CD4-positive, alpha-beta T cell treated with Interleukin-17A for 1 hour (primary cell): ENCODE measurements at places on chromosomes 3 and 15.
A peak's percentile ranks its signal among the peaks of the same experiment; 100 is the strongest.

DNA sequence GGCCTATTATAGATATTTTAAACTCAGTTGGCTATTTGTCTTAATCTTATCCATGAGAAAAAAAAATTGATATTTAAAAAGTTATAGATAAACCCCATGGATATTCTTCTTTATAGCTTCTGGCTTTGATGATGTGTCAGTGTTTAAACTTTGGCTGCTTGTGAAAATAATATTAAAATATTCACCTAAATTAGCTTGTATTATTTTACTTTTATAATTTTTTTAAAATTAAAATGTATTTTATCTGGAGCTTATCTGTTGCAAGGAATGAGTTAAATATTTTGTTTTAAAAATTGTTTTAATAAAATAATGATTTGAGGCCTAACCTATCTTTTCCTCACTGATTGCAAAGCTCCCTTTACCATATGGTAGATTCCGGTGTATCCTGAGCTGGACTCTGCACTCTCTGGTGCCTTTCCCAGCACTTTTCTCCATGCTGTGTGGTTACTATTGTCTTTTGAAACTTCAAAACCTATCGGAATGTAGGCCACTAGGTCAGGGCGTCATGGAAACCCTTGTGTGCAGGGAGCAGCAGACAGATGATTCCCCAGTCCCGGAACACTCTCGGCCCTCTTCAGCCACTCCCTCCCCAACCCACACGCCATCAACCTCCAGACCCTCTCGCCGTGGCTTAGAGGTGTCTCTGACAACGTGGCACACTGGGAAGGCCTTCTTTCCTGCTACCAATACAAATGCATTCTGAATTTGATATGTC, 252.3 kb upstream of the ATP10A start:
- DNase-seq = no peak

DNA sequence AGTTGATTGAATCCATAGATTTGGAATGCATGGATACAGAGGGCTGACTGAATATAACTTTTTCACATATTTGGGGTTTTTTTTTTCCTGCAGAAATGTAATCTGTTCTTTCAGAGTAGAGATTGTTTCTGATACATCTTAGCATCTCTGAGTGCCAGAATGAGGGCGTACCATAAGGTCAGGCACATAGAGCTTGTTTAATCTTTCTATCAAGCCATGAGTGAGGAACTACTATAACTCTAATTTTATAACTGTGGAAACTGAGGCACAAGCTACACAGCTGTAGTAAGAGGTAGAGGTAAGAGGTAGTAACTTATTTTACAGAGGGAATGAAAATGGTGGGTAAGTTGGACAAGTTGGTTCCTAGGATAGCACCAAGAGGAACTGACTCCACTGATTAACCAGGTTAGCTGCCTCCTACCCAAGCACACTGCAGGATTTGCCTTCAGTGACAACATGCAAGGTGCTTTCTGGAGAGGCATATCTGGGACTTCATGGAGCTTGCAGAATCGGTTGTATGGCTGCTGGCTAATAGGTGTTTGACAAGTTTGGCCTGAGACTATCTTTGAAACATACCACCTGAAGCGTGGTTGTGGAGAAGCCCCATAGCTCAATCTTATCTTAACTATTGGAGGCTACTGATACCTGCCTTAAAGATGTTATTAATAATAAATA, 23.5 kb upstream of the HACD2 start:
- DNase-seq = no peak

DNA sequence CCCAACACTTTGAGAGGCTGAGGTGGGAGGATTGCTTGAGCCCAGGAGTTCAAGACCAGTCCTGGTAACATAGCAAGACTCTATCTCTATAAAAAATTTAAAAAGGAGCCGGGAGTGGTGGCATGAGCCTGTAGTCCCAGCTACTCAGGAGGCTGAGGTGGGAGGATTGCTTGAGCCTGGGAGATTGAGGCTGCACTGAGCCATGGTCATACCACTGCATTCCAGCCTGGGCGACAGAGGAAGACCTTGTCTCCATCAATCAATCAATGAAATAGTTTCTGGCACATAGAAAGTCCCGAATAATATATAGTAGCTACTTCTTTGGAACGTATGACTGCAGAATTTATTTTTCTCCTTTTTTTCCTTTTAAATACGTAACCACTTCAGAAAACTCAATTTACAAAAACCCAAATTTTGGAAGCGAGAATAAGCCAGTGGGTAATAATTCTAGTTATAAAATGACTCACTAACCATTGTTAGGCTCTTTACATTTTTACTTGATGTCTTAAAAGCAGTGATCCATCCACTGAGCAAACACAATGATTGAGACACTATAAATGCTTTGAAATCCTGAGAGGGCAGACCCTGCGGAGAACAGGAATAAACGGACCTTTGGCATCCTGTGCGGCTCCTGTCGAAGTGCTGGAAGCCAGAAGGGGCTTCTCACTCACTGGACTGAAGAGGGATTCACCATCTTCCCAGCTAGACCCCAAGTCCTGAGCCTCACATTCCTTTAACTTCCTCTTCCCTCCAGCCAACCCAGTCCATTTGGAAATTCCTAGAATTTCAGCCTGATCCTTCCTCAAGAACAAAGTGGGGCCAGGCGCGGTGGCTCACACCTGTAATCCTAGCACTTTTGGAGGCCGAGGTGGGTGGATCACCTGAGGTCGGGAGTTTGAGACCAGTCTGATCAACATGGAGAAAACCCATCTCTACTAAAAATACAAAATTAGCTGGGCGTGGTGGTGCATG, 68.4 kb upstream of the MFGE8 start:
- DNase-seq = no peak

DNA sequence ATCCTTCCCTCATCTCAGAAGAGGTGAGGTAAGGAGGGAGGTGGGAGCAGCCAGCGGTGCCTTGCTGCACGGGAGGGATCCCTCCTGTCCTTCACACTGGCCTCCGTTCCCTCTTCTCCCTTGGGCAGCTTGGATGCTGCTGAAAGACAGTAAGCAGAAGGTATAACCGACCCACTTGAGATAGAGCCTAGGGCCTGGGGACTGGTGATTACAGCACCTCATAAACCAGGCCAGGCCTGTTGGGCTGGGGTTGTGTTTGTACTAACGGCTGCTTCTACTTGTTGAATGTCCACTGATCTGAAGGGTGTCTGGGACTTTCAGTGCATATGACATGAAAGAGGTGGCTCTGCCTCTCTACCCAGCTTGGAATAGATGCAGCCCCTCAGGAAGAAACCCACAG, 25.0 kb downstream of the SEMA6D start:
- no peak for DNase-seq

DNA sequence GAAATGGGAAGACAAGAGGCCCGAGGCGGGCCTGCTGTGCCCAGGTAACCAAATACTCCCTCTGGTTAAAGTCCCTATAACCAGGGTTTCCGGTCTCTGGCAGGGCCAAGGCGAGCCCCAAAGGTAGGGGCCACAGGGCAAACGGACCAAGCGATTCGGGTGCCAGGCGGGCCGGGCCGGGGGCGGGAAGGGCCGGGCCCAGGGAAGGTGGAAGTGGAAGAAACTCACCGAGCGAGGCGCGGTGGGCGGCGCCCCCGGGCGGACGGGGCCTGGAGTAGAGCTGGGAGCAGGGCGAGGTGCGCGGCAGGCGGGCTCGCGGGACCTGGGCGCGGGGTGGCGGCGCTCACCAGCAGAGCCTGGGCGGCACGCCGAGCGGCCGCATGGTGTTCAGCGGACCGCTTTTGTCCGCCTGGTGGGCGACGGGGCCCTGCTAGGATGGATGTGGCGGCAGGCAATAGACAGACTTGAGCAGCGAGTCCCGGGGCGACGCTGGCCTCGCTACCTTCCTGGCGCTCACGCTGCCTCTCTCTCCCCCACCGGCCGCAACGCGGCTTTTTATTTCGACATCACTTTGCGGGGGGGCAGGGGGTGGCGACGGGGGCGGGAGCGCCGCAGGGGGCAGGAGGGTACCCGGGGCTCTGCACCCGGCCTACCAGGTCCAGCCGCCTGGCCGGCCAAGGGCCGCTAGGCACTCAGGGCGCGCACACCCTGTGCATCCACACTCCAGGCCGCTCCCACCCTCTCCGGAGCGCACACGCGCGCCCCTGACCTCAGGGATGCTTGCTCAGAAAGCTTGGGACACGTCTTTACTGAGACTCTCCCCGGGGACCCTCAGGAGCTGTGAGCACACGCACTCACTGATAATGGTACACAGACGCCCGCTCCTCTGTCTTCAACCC, at the start of gene GATA2:
TSS of gene GATA2 (minus strand) at position 531 of the 899 bp plus-strand sequence. CDS start 6,170 bp downstream, outside the sequence.
- no peak for DNase-seq

GRCh38 chr3:188106006-188106405, 48.0 kb upstream of the LPP start:
- DNase-seq = no peak

DNA sequence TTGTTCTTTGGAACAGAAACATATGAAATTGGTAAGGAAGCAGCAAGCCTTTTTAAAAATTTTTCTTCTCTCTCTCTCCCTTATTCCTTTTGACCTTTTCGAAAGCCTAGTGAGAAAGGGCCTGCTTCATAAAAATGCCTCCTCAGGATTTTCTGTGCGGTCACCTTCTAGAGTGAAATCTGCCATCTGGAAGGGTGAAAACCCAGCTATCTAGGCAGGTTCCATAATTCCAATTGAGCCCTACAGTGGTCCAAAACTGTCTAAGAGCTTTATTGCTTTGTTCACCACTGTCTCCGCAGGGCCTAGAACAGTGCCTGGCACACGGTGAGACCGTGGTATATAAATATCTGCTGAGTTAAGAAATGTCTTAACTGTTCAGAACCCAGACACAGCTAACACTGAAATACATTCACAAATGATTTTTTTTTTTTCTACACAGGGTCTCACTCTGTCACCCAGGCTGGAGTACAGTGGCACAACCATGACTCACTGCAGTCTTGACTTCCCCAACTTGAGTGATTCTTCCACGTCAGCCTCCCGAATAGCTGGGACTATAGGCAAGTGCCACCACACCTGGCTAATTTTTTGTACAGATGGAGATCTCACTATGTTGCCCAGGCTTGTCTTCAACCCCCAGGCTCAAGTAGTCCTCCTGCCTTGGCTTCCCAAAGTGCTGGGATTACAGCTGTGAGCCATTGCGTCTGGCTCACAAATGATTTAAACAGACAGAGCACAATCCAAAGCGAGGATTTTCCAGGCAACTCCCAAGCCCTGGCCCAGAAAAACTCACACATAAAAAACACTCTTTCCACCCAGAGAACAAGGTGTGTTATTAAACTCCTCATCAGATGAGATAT, 64.4 kb downstream of the FRMD4B start:
- DNase-seq = no peak

GRCh38 chr15:64621056-64621455, 154.3 kb downstream of the RBPMS2 start:
- no peak for DNase-seq

GRCh38 chr3:177862962-177863491, 665.7 kb upstream of the TBL1XR1 start:
- DNase-seq = no peak

DNA sequence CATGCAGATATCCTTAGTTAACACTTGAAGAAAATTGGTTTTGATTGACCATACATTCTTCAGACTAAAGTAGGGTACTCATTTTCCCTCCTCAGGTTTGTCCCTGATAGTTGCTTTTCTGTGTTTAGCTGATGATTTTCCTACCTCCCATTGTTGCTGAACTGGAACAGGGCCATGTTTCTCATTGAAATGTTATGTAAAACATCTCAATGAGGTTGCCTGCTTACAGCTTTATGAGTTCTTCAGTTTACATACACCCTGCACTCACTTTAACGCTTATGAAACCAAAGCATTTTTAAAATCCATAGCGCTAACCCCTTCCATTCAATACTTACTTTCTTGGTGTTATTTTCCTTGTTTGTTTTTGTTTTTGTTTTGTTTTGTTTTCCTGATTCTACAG, 61.9 kb downstream of the HMG20A start:
- DNase-seq = no peak

GRCh38 chr3:189941679-189942078, 179.0 kb downstream of the P3H2 start:
- no peak for DNase-seq

DNA sequence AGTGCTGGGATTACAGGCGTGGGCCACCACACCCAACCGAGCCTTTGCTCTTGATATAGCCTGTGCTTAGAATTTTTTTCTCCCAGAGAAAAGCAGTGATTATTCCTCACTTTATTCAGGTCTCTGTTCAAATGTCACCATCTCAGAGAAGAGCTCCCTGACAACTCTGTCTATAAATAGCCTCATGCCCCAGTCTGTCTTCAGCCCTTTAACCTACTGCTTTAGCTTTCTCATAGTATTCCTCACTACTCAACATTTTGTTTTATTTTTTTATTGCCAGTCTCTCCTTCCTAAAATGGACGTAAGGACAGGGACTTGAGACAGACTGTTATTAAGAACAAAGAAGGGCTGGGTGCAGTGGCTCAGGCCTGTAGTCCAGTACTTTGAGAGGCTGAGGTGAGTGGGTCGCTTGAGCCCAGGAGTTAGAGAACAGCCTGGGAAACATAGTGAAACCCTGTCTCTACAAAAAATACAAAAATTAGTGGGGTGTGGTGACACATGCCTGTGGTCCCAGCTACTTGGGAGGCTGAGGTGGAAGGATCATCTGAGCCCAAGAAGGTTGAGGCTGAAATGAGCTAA, 78.7 kb upstream of the TTBK2 start:
- no peak for DNase-seq

DNA sequence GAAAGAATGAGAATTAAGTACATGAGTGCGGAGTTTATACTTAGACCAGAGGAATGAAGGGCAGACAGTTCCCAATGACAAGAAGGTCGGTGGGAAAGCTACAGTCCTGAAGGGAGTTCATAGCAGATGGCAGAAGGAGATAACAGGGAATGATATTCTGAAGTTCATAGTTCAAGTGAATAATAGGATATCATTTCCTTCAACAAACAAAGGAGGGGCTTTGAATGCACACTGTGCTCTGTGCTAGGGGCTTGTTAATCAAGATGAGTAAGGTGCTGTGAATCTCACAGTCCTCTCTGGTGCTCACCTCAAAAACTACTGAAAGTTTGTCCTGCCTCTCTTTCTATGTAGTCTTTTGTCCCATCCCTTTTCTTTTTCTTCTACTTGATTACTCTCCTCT, 41.9 kb downstream of the SIDT1 start:
- no peak for DNase-seq

DNA sequence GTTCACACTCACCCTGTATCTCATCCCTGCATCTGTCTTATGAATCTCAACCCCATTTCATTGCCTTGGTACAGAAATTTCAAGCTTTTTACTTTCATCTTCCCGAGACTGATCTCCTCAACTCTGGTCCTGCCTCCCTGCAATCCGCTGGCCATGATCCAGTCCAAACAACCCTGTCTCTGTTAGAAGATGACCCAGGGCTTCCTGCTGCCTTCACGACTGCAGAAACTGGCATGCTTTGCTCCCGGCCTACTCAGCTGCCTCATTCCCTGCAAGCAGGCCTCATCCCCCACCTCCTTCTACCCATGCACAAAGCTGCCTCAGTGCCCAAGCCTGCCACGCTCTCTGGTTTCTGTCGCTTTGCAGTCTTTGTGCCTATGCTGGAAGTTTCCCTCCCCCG, 12.4 kb downstream of the HES1 start:
- DNase-seq = no peak

DNA sequence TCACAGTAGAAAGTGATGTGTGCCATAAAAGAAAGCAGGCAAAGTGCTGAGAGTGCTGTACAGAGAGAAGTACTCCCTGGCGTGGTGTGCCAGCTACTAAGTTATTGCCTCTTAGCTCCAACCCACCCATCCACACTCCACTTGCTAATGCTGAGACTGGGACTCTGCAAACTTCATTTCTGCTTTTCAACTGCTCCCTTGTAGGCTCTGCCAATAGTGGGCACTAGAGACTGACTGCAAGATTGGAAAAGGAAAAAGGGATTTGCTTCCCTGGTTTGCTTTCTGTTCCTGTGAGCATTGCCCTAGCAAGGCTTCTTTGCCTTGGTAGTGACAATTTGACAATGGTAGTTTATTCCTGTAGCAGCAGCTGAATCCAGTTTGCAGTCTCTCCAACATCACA, 56.5 kb upstream of the TMEM108 start:
- DNase-seq = no peak

- peak; percentile 71 for DNase-seq
Measured at GRCh38 chr3:16841904-16842271, 42.9 kb upstream of the PLCL2 start.
